Activated naive CD8-positive, alpha-beta T cell treated with anti-CD3 and anti-CD28 coated beads for 36 hours (primary cell): ENCODE measurements at places on chromosomes 6 and 20.

GRCh38 chr20:15567219-15567618 lies 1006.0 kb downstream of the KIF16B start:
- DNase-seq = no peak

GRCh38 chr20:19783966-19784401 lies 25.9 kb downstream of the RIN2 start:
- no peak for DNase-seq

DNA sequence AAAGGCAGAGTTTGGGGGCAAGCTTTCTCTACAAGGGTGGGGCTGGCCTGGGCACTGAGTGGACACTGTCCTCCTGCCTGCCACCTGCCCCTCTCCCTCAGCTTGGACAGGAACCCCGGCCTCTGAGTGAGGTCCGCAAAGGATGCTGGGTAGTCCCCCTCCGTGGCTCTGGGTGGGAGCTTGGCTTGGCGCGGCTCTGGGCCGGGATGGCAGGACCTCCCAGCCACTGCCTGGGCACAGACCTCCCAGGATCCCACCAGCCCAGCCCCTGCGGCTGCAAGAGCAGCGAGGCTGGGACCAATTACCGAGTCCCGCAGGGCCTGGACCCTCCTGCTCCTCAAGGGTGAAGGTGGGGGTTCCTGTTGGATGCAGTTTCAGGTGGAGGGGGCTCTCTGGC lies 2.9 kb upstream of the SOX18 start:
- no peak for DNase-seq

- peak; percentile 21 for DNase-seq
Measured at GRCh38 chr20:23782366-23782983, 31.7 kb upstream of the CST1 start.

DNA sequence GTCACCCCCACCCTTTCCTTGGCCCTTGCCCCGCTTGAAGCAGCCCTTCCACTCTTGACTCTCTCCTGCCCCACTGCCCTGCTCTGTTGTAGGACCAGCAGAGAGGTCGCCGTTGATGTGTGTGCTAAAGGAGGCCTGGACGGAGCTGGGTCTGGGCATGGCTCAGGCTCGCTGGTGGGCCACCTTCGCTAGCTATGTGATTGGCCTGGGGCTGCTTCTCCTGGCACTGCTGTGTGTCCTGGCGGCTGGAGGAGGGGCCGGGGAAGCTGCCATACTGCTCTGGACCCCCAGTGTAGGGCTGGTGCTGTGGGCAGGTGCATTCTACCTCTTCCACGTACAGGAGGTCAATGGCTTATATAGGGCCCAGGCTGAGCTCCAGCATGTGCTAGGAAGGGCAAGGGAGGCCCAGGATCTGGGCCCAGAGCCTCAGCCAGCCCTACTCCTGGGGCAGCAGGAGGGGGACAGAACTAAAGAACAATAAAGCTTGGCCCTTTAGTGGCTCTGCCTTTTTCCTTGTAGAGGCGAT lies 3.0 kb downstream of the SMPD2 start:
- no peak for DNase-seq
